Stimulated activated CD4-positive, alpha-beta T cell treated with anti-CD3 and anti-CD28 coated beads, Interleukin-4, amount 100 ng/mL, for 24 hours (primary cell): ENCODE measurements at places on chromosomes 3 and 15.

DNA sequence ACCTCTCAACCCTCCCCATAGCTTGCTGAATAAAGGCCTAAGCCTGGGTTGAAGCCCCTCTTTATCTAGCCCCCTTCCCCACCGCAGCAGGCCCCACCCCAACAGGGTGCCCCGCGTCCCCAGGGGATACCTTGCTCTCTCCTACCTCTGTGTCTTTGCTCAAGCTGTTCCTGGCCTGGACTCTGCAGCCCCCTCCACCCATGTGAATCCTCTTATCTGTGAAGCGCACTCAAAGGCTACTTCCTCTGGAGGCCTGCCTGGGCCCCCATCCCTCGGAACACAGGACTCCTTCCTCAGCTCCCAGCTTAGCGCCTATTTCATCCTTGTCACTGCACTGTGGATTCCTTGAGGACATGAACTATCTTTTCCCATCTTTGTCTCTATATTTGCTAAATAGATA is 61.4 kb upstream of the HERC1 start:
- no peak for DNase-seq

DNA sequence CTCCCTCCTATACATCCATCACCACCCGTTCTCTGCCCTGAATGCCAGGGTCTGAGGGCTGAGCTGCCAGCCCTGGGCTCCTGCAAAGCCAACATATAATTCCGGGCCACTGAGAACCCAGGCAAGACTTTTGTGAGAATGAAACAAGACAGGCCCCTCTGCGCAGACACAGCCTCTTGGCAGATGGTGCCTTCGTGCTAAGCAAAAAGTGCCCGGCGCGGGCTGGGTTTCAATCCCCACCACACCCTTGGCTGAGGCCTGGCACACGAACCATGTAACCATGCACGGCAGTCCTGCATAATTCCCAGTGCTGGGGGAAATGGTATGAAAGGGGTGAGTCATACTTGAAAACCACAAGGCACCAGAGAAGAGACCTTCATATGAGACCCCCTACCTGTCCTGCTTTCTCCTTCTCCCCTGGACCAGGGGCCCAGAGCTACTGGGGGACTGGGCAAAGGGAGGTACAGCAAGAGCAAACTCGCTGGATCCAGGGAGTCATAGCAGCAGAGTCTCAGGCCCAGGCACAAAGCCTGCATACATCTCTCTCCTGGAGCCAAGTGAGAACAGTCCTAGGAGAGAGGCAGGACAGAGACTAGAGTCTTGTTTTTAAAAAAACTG is 26.1 kb upstream of the LOXL1 start:
- no peak for DNase-seq

DNA sequence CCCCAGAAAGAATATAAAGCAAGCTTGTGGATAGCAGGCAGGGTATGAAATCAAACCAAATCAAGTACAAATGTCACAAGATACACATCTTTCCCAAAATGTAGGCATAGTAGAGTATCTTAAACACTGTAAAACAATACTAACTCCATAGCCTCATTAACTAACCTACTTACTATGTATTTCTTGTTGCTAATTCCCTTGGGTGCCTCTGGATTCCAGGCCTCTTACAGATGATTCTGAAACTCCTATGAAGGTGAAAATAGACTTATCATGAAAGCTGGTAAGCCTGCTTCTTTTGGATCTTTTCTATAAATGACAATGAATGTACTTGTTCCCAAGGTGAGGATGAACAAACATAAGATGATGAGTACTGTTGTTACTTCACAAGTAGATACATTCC is 93.8 kb downstream of the FRMD5 start:
- DNase-seq, result no peak

- no peak for DNase-seq
These were observed 17.0 kb downstream of the MAGI1 start for GRCh38 chr3:66021731-66022131.

GRCh38 chr3:177571271-177571943 is 374.1 kb upstream of the TBL1XR1 start:
- no peak for DNase-seq

DNA sequence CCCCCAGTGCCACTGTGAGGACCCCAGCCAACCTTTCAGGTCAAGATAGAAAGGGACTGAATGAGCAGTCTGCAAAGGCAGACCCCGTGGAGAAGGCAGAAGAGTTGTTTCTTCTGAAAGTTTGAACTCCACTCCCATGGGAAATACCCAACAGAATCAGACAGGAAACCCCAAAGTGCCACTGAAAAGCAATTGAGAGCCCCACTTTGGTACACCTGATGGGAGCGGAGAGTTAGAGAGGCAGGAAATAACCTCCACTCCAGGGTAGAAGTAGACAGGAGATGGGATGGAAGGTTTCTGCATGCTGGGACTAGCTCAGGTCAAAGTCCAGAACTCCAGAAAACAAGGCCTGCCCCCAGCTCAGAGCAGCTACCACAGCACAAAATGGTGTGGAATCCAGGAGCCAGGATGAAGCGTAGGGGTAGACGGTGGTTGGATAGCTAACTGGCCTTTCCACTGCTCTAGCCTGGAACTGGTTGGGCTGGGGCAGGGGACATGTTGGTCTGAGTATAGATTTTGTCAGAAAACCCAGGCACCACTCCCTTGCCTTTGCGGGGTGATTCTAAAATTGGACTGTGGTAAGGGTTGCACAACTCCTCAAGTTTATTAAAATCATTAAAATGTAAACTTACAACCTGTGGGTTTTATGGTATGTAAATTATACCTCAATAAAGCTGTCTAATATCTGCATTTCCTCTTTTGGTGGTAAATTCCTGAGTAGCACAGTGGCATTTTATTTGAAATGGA is 1.9 kb upstream of the RAB43 start:
- DNase-seq, result no peak

DNA sequence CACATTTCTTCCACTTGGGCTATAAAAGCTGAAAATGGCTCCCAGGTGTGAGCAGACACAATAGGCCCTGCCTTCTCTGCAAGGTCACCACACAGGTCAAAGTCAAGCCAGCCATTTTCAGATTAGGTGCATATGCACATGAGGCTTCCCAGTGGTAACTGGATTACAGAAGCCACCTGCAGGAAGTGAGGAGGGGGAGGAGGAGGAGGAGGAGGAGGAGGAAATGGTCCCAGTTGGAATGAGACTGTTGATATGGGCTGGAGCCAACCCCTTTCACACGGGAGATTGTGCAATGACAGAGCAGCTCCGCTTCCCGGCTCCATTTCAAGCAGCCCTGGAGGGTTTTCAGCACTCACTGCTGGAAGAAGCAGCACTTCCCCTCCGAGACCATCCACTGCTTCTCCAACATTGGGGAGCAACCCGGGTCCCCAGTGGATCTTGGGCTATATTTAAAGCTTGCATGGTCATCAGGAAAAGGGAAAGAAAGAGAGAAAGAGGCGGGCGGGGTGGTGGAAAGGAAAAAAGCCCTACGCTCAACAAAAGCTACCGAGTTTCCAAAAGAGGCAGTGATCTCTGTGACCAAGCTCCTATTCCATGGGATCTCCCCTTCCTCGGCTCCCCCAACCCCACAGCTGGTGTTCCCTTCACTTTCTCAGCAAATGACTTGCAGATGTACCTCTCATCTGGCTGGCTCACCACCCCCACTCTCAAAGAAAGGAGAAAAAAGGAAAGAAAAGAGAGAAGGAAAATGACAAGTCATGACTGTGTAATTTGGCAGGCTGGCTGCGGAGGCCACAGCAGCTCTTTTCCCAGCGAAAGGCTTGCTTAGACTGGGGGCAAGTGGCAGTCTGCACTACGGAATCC is 58.3 kb downstream of the LRIG1 start:
- DNase-seq, result no peak

DNA sequence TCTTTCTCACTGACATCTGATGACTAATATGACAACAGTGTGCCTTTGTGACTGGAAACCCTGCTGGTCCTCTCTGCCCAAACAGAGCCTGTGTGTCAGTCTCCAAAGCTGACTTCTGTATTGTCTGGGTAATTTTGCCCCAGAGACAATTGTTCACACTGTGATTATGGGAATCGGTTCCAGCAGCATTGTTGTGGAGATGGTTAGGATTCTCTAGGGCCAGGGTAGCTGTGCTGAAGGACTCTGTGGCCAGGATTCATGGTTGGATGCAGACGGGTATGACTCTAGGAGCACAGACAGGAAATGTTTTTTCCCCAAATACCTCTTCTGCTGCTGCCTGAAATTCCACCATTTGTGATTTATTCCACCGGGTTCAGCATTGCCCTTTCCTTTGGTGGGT is 57.5 kb upstream of the ITGA11 start:
- DNase-seq, result no peak

GRCh38 chr3:101351829-101352228 is 31.5 kb upstream of the IMPG2 start:
- DNase-seq, result no peak

- DNase-seq, result no peak
These were observed 161.8 kb downstream of the CBLB start for GRCh38 chr3:105707009-105707408.

DNA sequence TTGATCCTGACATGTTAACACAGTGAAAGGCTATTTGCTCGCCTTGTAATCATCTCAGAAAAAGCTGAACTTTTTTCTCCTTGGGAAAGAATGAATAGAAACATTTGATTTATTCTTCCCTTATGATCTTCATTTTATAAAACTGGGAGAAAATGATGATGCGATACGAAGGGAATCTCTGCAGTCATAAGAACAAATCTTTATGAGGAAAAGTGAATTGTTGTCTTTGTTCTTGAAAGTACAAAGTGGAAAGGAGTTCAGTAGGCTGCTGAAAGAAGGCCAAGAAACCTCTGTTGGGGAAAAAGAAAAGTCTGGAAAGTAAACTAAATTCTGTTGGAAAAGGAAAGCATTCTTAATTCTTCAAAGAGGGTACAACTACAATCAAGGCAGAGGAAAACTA is 248.8 kb downstream of the NSUN3 start:
- DNase-seq, result no peak

DNA sequence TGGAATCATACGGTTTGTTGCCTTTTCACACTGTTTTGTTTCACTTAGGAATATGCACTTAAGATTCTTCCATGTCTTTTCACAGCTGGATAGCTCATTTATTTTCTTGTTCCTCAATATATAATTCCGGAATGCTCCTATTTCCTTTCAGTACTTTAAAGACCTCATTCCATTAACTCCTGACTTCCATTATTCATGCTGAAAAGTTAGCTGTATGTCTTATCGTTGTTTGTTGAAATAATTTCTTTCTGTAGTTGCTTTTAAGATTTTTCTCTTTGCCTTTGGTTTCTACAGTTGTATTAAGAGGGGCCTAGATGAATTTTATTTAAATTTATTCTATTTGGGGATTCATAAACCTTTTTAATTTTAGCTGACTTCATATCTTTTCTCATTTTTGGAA is 122.2 kb downstream of the ANXA2 start:
- DNase-seq, result no peak

- DNase-seq, result no peak
These were observed 174.9 kb downstream of the SCAPER start for GRCh38 chr15:76730262-76730661.

DNA sequence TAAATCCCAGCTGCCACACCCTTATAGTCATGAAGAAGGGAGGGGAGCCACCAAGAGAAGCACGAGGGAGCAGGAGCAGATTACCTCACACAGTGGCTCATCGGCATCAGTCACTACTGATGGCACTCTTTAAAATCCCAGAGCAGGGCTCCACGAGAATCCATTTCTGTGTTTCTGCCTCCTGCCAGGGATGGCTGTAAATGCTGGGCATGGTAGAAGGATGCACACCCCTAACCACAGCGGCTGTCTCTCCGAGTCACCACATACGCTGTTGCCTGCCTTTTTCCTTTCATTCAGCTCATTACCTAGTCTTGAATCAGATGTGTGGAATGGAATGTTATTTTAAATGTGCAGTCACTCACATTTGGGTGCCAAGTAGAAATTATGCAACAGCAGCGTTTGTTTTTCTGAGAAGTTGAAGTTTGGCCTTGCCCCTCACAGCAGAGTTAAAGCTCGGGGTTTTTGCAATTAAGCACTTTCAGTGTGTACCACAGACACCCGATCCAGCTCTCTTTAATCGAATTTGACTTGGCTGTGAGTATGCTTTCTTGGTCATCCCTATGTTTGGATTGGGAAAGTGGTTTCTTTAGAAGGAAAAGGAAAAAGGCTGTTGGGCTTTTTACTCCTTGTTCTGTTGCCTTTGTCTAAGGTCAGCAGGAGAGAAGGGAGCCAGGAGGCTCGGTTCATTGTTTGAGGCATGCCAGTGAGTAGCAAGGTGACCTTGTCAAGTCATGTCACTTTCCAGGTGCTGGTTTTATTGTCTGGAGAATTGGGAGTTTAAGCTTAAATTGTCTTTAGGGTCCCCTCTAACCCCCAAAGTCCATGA is 284.2 kb upstream of the TPM1 start:
- no peak for DNase-seq

- no peak for DNase-seq
These were observed 148.2 kb downstream of the ADAMTS9 start for GRCh38 chr3:64539451-64540196.

DNA sequence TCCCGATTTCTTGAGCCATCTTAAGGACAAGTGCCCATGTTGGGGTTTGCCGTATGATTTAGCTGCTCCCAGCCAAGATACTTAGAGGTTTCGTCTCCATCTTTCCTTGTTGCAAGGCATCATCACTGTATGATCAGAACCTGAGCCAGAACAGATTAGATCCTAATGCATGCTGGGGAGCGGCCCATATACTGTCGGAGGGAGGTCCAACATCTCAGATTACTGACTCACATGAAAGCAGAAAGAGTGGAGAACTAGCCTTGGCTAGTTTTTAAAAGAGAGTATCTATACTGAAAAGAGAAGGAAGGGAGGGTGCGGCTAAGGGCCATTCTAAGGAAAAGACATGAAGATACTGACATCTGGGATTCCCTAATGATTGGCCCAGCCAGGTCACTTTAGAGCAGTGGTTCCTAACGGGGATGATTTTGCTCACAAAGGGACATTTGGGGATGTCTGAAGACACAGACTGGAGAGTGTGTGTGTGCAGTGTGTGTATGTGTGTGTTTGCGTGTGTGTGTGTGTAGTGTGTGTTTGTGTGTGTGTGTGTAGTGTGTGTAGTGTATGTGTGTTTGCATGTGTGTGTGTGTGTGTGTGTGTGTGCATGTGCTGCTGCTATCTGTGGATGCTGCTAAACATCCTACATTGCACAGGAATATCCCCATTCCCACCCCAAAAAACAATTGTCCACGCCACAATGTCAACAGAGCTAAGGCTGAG is 12.3 kb upstream of the LYSMD4 start:
- no peak for DNase-seq

- no peak for DNase-seq
These were observed 87.8 kb downstream of the SEC22A start for GRCh38 chr3:123289391-123290106.

DNA sequence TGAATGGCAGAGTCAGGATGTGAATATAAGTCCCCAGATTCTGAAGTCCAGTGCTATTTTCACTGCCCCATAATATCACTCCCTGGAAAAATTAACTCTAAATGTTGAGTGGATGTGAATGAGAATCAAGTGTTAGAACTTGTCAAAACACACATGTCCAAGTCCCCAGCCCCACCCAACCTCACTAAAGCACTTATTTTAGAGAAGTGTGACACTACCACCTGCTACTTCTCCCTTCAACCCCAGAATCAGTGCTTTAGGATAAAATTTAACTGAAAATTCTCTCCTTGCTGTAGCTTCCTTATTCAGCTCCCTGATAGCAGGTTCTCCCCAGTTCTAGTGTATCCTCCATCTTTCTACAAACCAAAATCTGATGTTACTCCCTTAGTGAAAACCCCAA is 35.8 kb downstream of the HERC1 start:
- no peak for DNase-seq
